ENCODE measurements at places on chromosomes 7 and 10.

- no peak for DNase-seq
Measured at GRCh38 chr10:29239569-29240472, 49.0 kb upstream of the LYZL1 start.

DNA sequence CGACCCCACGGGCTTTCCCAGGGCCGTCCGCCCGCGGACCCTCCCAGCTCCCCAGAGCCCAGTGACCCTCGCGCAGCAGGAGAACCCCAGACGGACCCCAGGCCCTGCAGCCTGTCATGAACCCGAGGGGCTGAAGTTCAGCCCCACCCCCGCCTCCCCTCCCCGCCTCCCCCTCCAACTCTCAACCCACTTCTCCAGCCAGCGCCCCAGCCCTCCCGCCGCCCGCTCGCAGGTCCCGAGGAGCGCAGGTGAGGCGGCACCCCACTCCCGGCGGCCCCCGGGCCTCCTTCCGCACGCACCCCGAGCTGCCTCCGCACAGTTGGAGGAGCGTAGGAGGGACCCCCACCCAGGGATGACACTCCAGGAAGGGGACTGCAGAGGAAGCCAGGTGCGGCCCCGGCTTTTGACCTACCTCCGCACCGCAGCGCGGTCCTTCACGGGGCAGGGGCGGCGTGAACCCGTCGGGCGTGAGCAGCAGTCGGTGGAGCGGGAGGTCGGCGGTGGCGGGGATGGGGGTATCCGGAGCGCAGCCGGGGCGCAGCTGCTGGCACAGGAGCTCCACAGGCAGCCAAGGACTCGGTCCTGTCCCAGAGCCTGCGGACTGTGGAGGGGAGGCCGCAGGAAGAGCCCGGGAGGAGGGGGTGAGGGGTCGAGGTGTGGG is at the start of gene TMEM176A:
Gene TMEM176A, plus strand, starts transcription at position 189 of the 661 bp plus-strand sequence. CDS start 782 bp downstream, outside the sequence.
- no peak for DNase-seq

DNA sequence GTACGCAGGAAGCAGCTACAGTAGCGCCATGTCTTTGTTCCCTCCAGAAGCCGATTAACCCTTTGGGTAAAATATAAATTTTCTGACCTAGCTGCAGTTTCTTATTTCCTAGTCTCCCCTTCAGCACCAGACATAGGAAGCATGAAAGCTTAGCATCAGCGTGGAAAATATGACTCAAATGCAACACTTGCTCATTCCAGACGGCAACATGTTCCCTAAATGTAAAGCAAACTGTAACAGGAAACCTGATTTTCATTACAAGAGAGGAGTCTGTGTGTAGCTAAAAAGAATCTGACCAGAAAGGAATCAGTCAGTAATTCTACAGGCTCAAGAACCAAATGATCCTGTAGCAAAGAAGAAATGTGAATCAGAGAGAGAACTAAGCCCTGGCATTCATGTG is 219.2 kb downstream of the C7orf25 start:
- no peak for DNase-seq

DNA sequence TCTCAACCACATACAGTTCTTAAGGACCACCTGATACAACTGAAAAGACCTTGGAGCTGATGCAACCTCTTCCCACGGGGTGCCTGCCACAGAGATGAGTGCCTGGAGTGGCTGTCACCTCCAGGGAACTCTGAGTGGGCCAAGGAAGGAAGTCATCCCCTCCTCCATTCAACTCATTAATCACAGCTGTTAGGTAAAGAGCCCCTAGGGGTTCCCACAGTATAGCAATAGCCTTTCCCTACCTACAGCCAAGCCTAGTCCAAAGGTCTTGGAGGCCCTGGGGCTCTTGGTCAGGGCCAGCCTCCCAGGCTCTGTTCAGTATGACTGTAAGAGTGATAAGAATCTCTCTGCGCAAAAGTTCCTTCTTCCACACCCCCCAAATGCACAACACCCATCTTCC is 70.4 kb upstream of the NFE2L3 start:
- DNase-seq: no peak

GRCh38 chr7:48087349-48087748 is 1.7 kb upstream of the UPP1 start:
- DNase-seq: peak; percentile 70

GRCh38 chr10:74244097-74244685 is 93.2 kb downstream of the ADK start:
- no peak for DNase-seq

- DNase-seq: no peak
Measured at GRCh38 chr7:154864523-154864891, 138.4 kb downstream of the PAXIP1 start.

GRCh38 chr10:68237173-68237572 is 5.3 kb upstream of the ATOH7 start:
- DNase-seq: no peak
